BJ (cell line): ENCODE measurements at places on chromosomes 11 and 22.

DNA sequence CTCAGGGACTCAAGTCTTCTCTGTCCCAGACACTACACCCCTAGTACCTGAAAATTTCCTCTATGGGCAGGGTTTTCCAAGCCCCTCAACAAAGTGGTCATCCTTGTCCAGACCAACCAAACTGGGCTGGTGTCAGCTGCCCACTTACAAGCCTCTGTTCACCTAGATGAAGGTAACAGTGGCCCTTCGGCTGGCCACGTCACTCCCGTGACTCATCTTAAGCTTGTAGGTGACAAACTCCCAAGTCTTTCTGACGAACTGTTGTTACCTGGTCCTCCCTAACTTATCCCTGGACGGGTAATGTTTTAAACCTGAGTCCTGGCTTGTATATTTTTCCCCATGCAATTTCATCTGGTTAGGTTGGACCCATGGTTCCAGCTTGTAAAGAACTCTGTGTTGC, 4.7 kb downstream of the CXCR5 start:
- DNase-seq: no peak

GRCh38 chr11:132006884-132007580, 636.6 kb downstream of the NTM start:
- no peak for DNase-seq

DNA sequence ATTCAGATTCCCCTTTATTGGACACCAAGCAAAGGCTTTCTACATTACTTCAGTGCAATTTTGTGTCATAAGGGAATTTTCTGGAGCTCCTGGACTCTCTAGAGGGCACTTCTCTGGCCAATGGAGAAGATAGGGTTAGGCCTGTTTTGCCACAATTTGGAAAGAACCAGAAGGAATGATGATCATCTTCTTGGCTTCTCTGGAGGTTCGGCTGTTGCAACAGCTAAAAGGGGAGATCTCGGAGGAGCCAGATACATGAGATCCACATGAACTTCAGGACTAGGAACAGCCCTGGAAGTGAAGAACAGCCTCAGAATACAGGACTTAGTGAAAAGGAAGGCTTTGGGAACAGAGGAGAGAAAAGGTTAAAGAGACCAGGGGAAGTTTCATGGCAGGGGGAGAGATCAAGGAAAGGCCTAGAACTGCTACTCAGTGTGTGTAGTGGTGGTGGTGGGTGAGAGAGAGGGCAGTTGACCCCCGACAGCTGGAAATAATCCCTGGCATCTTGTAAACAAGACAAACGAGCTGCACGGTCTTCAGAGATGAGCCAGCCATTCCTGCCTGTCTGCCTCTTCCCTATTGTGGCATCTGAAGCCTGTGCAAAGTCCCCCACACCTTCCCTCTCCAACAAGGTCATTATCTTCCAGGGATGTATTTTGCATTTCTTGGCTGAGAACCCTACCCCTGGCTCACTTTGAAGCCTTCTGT, 83.8 kb downstream of the CCDC81 start:
- DNase-seq: no peak

GRCh38 chr11:15113381-15113780, 1.3 kb upstream of the INSC start:
- no peak for DNase-seq

DNA sequence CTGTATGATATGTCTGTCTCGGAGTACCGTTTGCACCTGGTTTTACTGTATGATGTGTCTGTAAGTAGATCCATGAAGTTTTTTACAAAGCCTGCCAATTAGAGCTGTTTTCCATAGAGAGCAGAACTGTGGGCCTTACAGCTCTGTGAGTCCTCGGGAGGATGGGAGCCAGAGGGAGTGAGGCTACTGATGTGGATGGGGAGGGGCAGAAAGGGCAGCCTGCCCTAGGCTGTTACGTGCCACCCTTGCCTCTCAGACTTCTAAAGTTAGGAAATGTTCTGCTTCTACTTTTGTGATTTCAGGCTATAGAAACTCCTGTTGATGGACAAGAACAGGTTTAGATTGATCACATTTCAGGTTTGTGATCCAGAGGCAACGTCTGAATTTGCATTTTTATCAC, 105.2 kb downstream of the PPP6R3 start:
- DNase-seq: no peak

DNA sequence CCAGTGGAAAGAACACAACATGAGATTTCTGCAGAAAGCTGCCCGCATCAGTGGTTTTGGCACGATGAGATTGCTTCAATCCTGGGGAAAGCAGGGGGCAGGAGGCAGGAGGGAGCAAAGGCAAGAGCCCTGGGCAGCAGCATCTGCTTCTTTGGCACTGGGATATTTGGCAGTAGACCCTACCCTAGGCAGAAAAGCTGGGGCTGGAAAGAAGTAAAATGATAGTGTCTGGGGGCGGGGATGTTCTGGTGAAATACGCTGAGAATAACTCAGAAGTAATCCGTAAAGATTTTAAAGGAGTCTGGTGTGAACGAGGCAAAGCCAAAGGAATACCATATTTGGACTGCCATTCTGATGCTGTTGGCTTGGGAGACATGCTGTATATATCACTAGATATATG, 62.0 kb downstream of the FAM76B start:
- no peak for DNase-seq

DNA sequence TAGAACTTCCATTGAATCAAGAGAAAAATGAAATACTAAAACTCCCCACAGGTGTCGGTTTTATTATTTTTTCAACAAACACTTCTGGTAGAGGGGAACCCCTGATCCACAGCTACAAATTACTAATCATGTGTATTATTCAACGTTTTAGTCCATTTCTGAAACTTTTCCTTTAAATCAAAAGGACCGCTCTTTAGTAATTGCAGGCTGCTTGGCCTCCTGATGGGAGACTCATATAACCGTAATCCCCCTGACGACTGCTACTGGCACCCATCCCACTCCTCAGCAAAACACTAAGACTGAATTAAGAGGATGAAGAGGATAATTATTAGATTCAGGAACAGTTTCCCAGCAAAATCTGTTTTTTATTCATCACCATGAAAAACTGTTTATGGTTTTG, 46.4 kb downstream of the PAX6 start:
- DNase-seq: no peak

GRCh38 chr22:27378995-27379394, 422.6 kb downstream of the MN1 start:
- DNase-seq: no peak

DNA sequence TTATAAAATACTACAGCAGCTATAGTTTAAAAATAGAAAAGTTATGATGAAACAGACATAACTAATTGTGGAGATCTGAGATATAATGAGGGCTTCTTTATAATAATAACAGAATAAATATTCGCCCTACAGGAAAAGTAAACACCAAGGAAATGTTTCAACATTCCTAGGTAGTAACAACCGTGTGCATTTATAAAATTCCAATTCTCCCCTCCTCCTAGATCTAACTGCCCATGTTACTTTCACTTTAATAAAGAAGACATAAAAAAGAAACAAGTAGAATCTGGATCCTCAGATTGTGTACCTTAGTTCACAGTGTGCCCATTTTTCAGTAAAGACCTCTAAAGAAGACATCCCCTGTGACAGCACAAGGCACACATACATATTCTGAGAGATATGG, 57.8 kb upstream of the MN1 start:
- no peak for DNase-seq

DNA sequence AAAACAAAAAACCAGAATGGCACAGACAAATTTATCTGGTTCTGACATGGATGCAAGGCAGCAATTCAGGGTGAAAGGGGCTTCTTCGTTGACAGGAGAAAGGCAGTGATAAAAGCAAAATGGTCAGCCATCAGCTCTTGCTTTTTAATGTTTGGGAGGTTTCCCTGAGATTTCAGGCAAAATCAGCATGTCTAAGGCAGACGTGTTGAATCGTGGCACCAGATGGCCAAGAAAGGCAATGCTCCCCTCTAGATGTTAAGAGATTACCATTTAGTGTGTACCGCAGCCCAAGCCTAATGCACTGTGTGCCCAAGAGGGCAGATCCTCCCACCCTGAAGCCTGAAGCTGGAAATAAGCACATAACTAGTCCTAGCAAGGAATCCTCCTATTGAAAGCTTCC, 88.8 kb upstream of the GALNT18 start:
- DNase-seq: no peak

DNA sequence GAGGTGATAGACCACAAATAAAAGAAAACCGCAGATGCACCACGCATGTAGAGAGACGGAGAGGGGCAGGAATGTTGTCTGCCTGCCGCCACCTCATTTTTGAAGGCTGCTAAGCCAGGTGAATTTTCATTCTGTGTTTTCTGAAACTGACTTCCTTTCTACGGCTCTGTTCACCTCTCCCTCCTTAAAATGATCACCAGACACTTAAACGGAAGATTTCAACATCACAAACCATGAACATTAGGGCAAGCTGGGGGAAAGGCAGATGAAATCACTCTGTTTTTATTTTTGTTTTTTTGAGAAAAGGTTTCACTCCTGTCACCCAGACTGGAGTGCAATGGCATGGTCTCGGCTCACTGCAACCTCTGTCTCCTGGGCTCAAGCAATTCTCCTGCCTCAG, 232.4 kb downstream of the MIAT start:
- no peak for DNase-seq

DNA sequence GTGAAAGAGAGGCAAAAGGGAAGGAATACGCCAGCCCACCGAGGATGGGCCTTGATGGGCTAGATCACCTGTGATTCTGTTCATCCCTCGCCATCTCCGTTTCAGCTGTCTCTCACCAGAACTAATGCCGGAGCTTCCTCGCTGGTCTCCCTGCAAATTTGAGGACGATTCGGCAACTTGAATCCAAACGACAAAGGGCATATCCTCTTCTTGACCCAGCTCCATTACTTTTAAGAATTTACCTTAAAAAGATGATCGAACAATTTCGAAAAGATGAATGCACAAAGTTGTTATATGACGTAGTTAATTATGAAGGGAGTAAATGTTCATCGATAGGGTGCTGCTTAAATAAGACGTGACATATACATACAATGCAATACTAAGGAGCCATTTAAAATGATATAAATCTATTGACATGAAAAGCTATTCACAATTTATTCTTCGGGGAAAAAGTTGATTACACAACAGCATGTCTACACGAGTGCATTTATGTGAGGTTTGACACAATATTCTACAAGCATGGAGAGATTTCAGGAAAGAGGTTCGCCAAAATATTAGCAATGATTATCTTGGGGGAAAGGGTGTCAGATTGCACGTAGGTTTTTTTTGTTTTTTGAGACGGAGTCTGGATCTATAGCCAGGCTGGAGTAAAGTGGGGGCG, 937 bp upstream of the FAM168A start:
- DNase-seq: no peak

DNA sequence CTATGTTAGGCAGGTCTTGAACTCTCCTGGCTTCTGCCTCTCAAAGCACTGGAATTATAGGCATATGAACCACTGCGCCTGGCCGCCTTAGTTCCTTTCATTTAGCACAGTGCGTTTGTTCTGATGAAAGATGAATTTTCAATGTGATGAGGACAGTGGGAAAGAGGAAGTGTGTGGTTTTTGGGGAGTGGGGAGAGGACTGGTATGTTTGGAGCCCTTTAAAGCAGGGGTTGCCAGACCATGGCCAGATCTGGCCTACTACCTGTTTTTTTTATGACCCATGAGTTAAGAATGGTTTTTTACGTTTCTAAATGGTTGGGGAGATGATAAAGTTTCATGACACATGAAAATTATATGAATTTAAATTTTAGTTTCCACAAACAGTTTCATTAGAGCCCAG, 12.5 kb downstream of the ATXN10 start:
- no peak for DNase-seq

DNA sequence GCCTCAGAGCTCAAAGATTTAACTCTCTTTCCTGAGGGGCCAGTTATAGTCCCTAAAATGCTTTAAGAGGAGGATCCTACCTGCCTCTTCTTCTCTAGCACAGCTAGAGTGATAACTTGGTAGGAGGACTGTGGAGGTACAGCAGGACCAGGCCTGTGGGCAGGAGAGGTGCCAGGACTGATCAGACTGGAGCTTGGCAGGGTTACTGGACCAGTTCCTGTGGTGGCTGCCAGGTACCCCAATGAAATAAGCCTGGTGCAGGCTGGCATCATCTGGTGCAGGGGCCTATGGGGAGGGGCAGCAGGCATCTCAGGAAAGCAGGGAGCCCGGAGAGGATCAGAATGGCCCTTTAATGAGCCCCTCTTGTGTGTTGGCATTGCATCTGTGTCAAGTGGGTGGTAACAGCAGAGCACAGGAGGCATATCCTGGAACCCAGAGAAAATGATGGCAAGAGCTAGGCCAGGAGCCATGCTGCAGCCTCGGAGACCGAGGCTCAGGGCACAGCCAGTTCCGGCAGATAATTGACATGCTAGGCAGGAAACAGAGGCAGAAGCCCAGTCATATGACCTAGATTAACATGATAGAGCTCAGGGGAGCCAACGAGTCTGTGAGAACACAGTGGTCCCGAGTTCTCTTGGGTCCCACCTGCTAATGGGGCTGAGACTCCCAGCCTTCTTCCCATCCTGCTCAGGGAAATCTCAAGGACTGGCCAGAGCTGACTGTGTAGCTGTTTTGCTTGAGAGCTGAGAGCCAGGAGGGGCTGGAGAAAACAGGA, 187.5 kb upstream of the ZBED5 start:
- DNase-seq: no peak

DNA sequence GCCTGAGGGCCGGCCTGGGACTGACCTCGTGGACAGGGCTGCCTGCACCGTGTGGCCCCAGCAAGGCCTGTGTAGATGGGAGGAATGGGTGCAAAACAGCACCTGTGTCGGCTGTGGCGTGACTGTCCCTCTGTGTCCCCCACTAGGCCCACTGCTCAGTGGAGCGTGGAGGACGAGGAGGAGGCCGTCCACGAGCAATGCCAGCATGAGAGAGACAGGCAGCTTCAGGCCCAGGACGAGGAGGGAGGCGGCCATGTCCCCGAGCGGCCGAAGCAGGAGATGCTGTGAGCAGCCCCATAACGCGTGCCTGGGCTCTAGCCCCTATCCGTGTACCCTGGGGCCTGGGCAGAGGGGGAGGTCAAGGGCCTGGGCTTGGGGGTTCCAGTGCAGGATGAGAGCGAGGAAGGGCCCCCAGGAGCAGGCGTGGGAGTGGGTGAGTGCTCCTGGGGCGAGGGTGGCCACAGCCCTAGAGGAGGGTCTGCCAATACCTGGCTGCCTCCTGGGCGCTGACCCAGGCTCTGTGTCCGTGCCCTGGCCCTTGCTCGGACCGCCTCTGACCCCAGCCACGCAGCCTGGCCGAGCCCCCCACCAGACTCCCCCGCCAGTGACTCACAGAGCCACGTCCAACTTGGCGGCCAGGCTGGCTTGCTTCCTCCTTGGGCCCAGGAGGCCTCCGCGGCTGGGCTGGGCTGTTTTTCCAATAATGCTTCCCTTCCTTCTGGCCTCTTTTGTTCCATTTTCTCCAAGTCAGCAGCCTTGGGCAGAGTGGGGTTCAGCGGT, 11.6 kb downstream of the PRR33 start:
- DNase-seq: no peak

DNA sequence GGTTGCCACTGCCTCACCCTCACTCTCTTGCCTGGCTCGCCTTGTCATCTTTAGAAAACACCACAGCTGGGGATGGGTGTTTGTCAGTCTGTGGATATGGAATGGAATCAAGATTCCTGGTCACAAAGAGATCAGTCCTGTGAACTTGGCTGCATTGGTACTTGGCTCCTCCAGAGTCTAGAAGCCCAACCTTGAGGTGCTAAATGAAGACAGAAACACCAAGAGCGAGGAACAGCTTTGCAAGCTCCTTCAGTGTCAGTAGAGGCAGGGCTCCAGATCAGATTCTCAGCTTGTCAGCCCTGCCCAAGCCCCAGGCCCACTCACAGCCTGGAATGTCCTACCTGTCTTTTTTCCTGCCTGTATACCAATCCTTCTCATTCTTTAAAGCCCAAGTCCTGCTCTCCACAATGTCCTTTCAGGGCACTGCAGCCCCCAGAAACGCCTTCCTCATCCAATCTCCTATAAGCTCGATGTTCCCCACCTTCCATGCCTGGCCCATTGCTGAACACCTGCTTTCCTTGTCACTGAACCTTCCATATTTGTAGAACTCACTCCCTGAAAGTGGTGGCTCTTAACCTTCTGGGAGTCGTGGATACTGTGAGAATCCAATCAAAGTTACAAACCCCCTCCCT, 188.9 kb downstream of the BCR start:
- no peak for DNase-seq
